ENCODE measurements at places on chromosomes 3 and 15. TPM values are rescaled to one million over a fixed set of nuclear protein-coding genes. Genes with fewer than 3 reads are reported as not detected.
A peak's percentile ranks its signal among the peaks of the same experiment; 100 is the strongest.

DNA sequence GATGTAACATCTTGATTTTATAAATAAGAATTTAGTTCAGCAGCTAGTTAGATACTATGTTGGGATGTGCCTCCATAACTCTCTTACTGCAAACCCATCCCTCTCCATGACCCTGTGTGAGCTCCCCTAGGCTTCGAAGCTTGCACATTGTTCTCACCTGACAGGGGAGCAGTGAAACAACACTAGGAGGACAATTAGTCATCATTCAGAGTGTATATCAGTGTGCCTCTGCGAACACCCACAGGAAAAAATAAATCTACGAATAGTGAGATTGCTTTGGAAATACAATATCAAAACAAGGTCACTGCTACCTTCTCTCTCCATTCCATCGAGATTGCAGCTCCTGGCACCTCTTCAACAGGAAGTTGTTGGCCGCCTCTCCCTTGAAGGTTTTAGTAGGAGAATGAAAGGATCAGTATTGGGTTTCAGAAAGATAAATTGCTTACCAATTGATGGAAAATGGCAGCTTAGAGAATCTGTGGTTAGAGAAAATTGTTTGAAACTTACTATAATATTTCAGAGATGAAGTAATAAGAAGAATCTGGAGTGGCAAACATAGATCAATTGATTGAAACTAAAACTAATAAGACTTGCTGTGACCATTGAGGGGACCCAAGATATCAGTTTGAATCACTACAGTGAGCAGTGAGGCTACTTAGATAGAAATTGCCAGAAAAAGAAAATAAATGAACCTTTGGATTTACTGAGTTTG, 103.2 kb downstream of the CHL1 start:
- no peak for DNase-seq

Gene SLC28A1
- total RNA-seq: not detected

- no peak for DNase-seq
Measured at GRCh38 chr3:183227586-183227985, 25.5 kb upstream of the B3GNT5 start.

- DNase-seq: no peak
Measured at GRCh38 chr3:33579840-33580239, 138.2 kb downstream of the CLASP2 start.

DNA sequence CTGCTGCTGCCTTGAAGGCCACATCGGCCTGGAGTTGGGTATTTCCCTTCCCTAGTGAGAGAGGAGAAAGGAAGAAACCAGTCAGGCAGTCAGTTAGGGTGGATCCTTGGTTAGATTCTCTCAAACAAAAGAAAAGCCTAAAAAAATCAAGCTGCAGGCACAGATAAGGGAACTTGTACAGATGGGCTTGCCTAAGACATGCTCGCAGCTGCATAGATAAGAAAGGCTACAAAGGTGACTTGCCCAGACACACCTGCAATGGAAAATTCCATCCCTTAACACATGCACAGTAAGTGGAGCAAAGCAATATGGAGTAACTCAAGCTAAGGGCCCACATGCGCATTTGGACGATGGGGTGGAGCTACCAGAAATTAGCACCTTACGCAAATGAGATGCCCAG, 199.7 kb upstream of the ARPP21 start:
- no peak for DNase-seq

- DNase-seq: peak; percentile 86
Measured at GRCh38 chr3:110314512-110315114, 757.0 kb upstream of the NECTIN3 start.

Gene P2RY13
- total RNA-seq: not detected

Gene FSTL1
- total RNA-seq: 0.12 TPM

Gene IL17RD
- 0.26 TPM for total RNA-seq

DNA sequence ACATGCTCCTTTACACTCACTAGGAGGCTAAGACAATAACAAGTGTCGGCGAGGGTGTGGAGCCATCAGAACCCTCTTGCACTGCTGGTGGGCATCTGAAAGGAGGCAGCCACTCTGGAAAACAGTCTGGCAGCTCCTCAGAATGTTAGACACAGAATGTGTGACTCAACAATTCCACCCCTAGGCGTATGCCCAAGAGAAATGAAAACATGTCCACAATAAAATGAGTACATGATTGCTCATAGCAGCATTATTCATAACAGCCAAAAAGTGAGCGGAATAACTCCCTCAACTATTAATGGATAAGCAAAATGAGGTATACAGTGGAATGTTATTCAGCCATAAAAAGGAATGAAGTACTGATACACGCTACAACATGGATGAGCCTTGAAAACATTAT, 57.8 kb downstream of the WNT7A start:
- DNase-seq: no peak

GRCh38 chr15:68389936-68390817, 41.8 kb downstream of the ITGA11 start:
- peak; percentile 77 for DNase-seq

- no peak for DNase-seq
Measured at GRCh38 chr15:31498756-31499155, 172.1 kb downstream of the KLF13 start.

Gene HTR3E
- not detected for total RNA-seq

DNA sequence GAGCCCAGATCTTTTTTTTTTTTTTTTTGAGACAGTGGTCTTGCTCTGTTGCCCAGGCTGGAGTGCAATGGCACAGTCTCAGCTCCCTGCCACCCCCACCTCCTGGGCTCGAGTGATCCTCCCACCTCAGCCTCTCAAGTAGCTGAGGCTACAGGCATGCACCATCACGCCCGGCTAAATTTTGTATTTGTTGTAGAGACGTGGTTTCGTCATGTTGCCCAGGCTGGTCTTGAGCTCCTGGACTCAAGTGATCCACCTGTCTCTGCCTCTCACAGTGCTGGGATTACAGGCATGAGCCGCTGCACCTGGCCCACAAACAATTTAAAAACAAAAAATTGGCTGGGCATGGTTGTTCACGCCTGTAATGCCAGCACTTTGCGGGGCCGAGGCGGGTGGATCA, 22.6 kb upstream of the SLC6A6 start:
- no peak for DNase-seq

DNA sequence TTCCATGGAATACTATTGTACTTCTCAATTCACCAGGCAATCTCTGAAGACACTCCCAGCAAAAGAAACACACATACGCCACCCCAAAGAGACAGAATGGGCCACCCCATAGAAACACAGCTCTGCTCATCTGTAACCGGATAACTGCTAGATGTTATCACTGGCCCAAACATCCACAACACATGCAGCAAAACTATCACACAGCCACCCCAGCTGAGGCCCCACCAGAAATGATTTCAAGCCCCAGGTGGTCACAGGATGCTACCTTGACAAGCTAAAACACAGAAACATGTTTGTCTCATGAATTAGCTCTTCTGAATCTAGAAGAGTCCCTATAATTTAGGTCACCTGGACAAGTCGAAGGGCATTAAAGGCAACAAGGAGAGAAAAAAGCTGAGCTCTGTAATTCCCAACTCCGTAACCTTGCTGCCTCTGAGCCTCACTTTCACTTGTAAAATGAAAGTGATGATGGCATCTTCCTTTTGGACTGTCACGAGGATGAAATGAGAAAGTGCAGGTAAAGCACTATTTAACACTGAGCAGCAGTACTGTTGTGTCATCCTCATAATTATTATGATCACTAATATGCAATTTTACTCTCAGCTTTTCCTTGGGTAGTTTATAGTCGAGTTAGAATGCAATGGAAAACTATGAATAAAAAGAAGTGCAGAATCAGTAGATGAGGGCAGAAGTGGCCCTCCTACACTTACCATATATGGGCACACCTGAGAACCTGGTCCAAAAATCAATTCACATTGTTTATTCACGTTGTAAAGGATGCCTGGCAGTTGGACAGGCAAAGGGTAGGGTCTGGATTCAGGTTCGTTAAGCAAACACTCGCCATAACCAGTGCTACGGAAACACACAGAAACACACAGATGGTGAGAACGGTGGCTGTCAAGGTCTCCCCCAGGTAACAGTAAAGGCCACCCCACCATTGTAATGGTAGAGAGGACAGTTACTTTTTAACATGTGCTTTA, 38.6 kb downstream of the ADAMTS9 start:
- DNase-seq: no peak

DNA sequence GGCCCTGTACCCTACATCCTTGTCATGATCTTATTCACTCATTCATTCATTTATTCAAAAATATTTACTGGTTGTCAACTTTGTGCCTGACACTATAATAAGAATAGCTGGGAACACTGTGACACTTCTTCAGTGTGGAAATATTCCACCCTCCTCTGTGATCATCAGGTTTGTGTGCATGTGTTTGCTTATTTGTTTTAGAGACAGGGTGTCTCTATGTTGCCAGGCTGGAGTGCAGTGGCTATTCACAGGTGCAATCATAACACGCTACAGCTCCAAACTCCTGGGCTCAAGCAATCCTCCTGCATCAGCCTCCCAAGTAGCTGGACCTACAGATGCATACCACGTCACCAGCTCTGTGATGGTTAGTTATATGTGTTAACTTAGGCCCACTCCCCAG, 50.0 kb upstream of the PLCL2 start:
- peak; percentile 54 for DNase-seq

Gene NAALADL2
- total RNA-seq: not detected

- no peak for DNase-seq
Measured at GRCh38 chr3:191383124-191383523, 52.8 kb upstream of the UTS2B start.

Gene LMLN
- 5.5 TPM for total RNA-seq

DNA sequence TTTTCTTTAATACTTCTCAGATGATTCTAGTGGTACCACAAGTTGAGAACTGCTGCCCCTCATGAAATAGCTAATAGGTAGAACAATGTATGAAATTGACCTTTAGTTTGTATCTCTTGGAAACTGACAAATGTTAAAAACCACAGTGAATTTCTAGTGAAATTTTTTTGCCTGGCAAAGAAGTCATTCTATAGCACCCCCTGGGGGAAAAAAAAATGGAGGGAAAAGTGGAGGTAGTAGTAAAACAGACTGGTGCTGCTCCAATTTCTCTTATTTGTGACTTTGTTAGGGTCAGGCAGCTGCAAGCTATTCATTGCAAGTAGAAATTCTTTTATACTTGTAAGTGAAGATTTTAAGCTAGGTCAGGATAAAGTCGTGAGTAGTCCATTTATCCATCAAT, 605.0 kb downstream of the NLGN1 start:
- DNase-seq: no peak

GRCh38 chr15:58999694-59000093, 12.2 kb downstream of the RNF111 start:
- no peak for DNase-seq

Gene TMEM207
- not detected for total RNA-seq

GRCh38 chr15:62491642-62492041, 326.6 kb upstream of the C2CD4B start:
- no peak for DNase-seq

- no peak for DNase-seq
Measured at GRCh38 chr15:62950462-62950931, 92.0 kb upstream of the TPM1 start.
